ENCODE measurements at places on chromosomes 12 and 14. TPM values are rescaled to one million over a fixed set of nuclear protein-coding genes. Genes with fewer than 3 reads are reported as not detected.

- H3K27ac ChIP-seq, result no peak overlapping the region
- DNase-seq, result no peak
- no peaks in the 10 kb centered on the region for H3K27me3 ChIP-seq
Observed at GRCh38 chr12:77300811-77301210, 235.4 kb upstream of the E2F7 start.

DNA sequence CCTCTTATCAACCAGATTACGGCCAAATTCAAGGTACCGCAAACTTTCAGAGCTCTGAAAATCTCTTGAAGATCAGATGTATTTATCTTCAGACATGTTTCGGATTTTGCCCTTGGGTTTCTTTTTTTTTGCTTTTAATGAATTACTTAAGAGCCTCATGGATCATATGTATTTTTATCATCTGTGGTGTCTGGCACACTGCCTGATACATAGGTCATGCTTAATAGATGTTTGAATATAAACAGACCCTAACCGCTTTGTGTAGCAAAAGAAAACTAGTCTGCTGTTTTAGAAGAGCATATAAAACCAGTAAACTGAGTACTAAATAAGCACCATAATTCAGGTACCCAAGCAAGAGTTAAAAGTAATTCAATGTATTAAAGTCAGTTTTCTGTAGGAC is 20.1 kb upstream of the TBK1 start:
- no peaks in the 10 kb centered on the region for H3K27me3 ChIP-seq
- no peaks in the 10 kb centered on the region for H3K4me1 ChIP-seq
- no peak overlapping the region for H3K4me3 ChIP-seq

GRCh38 chr12:1995205-1995896 is 8.9 kb downstream of the DCP1B start:
- H3K27ac ChIP-seq, result no peak overlapping the region
- no peak for DNase-seq
- H3K4me3 ChIP-seq, result no peak overlapping the region
- H3K4me1 ChIP-seq, result no peaks in the 10 kb centered on the region
- H3K36me3 ChIP-seq, result peaks cover 35% of the 10 kb centered on the region

- H3K27me3 ChIP-seq, result no peaks in the 10 kb centered on the region
- no peak overlapping the region for H3K27ac ChIP-seq
- H3K4me3 ChIP-seq, result no peak overlapping the region
Observed at GRCh38 chr14:69852531-69853321, 26.5 kb upstream of the SMOC1 start.

DNA sequence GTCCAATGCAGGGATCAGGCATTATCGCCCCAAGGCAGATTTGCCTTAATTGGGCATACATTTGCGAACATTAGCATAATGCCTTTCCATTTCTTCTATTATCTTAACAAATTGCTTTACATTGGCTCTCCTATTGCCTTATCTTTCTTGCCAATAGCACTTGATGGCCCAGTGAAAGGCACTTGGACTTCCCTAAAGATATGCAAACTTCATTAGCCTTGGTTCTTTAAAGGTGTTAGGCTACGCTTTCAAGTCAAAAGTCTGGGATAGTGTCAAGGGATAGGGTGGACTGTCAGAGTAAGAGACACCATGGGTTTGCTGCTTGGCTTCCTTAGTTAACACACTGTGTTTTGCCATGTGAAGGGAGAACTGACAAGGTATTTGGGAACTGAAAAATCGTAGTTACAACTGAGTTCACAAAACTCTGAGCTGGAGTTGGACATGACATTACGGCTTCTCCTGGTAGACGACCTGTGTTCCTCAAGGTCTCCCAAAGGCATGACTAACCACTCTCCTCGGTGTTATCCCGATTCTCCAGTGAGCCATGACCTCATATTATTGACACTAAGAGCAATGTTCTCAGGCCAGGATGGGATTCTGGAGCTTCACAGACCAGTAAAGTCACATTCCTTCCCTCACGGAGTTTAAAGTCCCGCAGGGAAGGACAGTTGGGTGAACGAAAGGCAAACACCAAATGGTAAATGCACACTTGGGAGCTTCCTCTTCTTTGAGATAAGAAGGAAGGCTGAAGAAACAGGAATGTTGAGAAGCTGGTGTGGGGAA is 65.2 kb downstream of the TBC1D30 start:
- no peak overlapping the region for H3K4me3 ChIP-seq
- no peaks in the 10 kb centered on the region for H3K27me3 ChIP-seq
- no peak for DNase-seq

DNA sequence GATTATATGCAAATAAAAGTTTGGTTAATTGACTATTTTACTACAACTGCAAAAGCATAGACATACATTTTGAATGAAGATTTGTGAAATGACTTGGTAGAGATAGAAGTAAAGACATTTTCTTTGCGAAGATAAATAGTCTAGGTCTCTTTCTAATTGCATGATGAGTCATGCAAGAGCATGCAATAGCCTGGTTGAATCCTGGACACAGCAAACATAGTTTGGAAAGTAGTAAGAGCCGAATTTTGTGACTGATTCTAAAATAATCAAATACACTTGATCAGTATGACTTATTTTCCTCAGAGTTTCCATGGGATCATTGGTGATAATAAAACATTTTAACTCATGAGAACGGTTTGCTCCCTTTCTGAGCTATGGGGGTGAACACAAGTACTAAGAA is 27.7 kb upstream of the CAND1 start:
- no peaks in the 10 kb centered on the region for H3K27me3 ChIP-seq
- no peak overlapping the region for H3K27ac ChIP-seq
- H3K4me3 ChIP-seq, result no peak overlapping the region
- no peaks in the 10 kb centered on the region for H3K36me3 ChIP-seq

GRCh38 chr14:28771168-28771567 is 4.6 kb downstream of the FOXG1 start:
- H3K36me3 ChIP-seq, result no peaks in the 10 kb centered on the region
- H3K27me3 ChIP-seq, result peaks cover 92% of the 10 kb centered on the region
- no peak overlapping the region for H3K27ac ChIP-seq
- H3K4me1 ChIP-seq, result peaks cover 4% of the 10 kb centered on the region
- DNase-seq, result no peak

GRCh38 chr14:45526715-45527549 is 273.9 kb upstream of the MIS18BP1 start:
- H3K27me3 ChIP-seq, result no peaks in the 10 kb centered on the region
- no peaks in the 10 kb centered on the region for H3K4me1 ChIP-seq
- peak; percentile 51 for DNase-seq
- no peak overlapping the region for H3K27ac ChIP-seq

GRCh38 chr14:90775441-90775840 is 40.8 kb downstream of the TTC7B start:
- no peaks in the 10 kb centered on the region for H3K4me1 ChIP-seq
- H3K4me3 ChIP-seq, result no peak overlapping the region
- H3K27me3 ChIP-seq, result no peaks in the 10 kb centered on the region
- H3K36me3 ChIP-seq, result peaks cover 1% of the 10 kb centered on the region

DNA sequence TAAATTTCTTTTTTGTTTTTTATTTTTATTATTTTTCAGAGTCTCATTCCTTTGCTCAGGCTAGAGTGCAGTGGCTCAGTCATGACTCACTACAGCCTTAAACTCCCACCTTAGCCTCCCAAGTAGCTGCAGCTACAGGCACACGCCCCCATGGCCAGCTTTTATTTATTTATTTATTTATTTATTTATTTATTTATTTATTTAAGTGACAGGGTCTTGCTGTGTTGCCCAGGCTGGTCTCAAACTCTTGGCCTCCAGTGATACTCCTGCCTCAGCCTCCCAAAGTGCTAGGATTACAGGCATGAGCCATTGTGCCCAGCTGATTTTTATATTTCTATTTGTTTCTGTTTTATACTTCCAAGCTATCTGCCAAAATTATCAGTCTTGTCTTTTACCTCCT is 89.2 kb upstream of the EVL start:
- no peak for DNase-seq
- H3K4me3 ChIP-seq, result no peak overlapping the region
- H3K27ac ChIP-seq, result no peak overlapping the region
- no peaks in the 10 kb centered on the region for H3K4me1 ChIP-seq
- no peaks in the 10 kb centered on the region for H3K36me3 ChIP-seq

- no peaks in the 10 kb centered on the region for H3K36me3 ChIP-seq
- H3K4me3 ChIP-seq, result no peak overlapping the region
- H3K27me3 ChIP-seq, result no peaks in the 10 kb centered on the region
- H3K27ac ChIP-seq, result no peak overlapping the region
- DNase-seq, result no peak
Observed at GRCh38 chr12:104701756-104702155, 245.0 kb downstream of the CHST11 start.

DNA sequence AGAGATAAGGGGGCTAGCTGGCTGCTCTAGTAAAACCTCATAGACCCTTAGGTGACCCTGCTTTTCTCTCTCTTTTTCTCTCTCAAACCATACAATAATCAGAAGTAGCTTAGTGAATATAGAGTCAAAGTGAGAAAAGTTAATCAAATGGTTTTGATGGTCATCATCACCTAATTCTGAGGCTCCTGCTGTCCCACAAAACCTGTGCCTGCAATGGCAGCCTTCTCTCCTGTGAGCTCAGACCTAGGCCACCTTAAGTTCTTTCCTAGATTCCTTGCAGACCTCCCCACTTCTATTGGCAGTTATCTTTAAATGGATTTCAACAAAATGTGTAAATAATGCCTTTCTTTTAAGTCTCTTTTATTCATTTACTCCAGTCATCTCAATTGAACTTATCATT is 1.5 kb upstream of the RPAP3 start:
- H3K27ac ChIP-seq, result no peak overlapping the region
- H3K27me3 ChIP-seq, result no peaks in the 10 kb centered on the region
- H3K4me1 ChIP-seq, result peaks cover 35% of the 10 kb centered on the region
- no peak for DNase-seq
- no peaks in the 10 kb centered on the region for H3K36me3 ChIP-seq
- H3K4me3 ChIP-seq, result no peak overlapping the region

- peaks cover 13% of the 10 kb centered on the region for H3K4me1 ChIP-seq
- no peaks in the 10 kb centered on the region for H3K27me3 ChIP-seq
- peak overlapping the region; percentile 60 for H3K27ac ChIP-seq
- H3K4me3 ChIP-seq, result no peak overlapping the region
- no peaks in the 10 kb centered on the region for H3K36me3 ChIP-seq
Observed at GRCh38 chr14:53368711-53369201, 215.6 kb upstream of the DDHD1 start.

GRCh38 chr12:122137229-122137628 is 36.8 kb downstream of the IL31 start:
- H3K27ac ChIP-seq, result no peak overlapping the region
- no peak for DNase-seq
- no peak overlapping the region for H3K4me3 ChIP-seq
- no peaks in the 10 kb centered on the region for H3K27me3 ChIP-seq
- H3K36me3 ChIP-seq, result peaks cover 82% of the 10 kb centered on the region
- H3K4me1 ChIP-seq, result no peaks in the 10 kb centered on the region

GRCh38 chr12:121947981-121948380 is 29.6 kb downstream of the CFAP251 start:
- DNase-seq, result no peak
- no peaks in the 10 kb centered on the region for H3K27me3 ChIP-seq
- H3K4me1 ChIP-seq, result no peaks in the 10 kb centered on the region
- no peak overlapping the region for H3K4me3 ChIP-seq
- no peak overlapping the region for H3K27ac ChIP-seq

- H3K27me3 ChIP-seq, result peaks cover 10% of the 10 kb centered on the region
- no peak overlapping the region for H3K4me3 ChIP-seq
- H3K4me1 ChIP-seq, result peaks cover 13% of the 10 kb centered on the region
- no peak for DNase-seq
- no peaks in the 10 kb centered on the region for H3K36me3 ChIP-seq
- no peak overlapping the region for H3K27ac ChIP-seq
Observed at GRCh38 chr14:55412676-55413075, 1.0 kb upstream of the ATG14 start.

GRCh38 chr12:67116134-67116533 is 153.0 kb upstream of the CAND1 start:
- no peaks in the 10 kb centered on the region for H3K36me3 ChIP-seq
- H3K4me3 ChIP-seq, result no peak overlapping the region
- H3K4me1 ChIP-seq, result no peaks in the 10 kb centered on the region

DNA sequence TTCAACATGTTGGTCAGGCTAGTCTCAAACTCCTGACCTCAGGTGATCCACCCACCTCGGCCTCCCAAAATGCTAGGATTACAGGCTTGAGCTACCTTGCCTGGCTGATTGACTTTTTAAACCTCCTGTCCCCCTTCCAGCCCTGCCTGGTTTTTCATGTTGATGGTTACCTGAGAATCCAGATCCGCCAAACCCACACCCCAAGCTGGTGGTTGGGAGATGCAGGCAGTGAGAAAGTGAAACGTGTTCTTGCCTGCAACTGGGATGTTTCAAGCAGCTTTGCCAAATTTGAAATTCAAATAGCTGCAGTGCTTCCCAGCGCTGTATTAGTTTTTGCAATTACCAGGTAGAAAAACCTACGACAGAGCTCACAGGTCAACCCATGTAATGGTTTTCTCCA is 238.3 kb upstream of the PWP1 start:
- no peak overlapping the region for H3K27ac ChIP-seq
- H3K27me3 ChIP-seq, result no peaks in the 10 kb centered on the region
- no peak for DNase-seq
- H3K36me3 ChIP-seq, result no peaks in the 10 kb centered on the region
- H3K4me1 ChIP-seq, result no peaks in the 10 kb centered on the region

GRCh38 chr12:3137268-3137781 is 60.1 kb downstream of the TSPAN9 start:
- peak overlapping the region; percentile 11 for H3K27ac ChIP-seq
- no peak overlapping the region for H3K4me3 ChIP-seq
- no peaks in the 10 kb centered on the region for H3K27me3 ChIP-seq
- no peaks in the 10 kb centered on the region for H3K36me3 ChIP-seq
- no peak for DNase-seq

- peaks cover 9% of the 10 kb centered on the region for H3K27me3 ChIP-seq
- H3K4me1 ChIP-seq, result no peaks in the 10 kb centered on the region
- H3K4me3 ChIP-seq, result no peak overlapping the region
- no peak for DNase-seq
- H3K27ac ChIP-seq, result no peak overlapping the region
- no peaks in the 10 kb centered on the region for H3K36me3 ChIP-seq
Observed at GRCh38 chr14:106530031-106530422, 1003.6 kb downstream of the TMEM121 start.

DNA sequence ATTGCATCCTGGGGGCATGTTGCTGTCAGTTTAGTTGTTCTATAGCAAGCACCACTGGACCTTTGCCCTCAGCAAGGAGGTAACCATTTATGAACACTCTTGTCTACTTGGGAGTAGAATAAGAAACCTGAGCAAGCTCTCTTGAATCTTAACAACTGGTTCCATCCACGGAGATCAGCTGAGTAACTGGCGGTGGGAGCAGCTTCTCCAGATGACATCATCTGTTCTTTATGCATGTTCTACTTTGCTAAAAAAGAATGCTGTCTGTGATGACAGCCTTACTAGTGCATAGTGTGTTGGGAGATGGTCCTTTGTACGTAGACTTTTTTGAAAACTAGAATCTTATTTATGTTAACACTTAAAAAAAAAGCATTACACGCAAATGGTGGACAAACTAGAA is 17.7 kb downstream of the SLC4A8 start:
- DNase-seq, result no peak
- no peaks in the 10 kb centered on the region for H3K4me1 ChIP-seq
- no peaks in the 10 kb centered on the region for H3K36me3 ChIP-seq
- no peak overlapping the region for H3K4me3 ChIP-seq
- no peaks in the 10 kb centered on the region for H3K27me3 ChIP-seq

TAS2R8 gene
- not detected for total RNA-seq

RPGRIP1 gene
- total RNA-seq, result 1.7 TPM

SLC7A8 gene
- total RNA-seq, result 49.8 TPM

APPL2 gene
- total RNA-seq, result 30.9 TPM

HOXC4 gene
- 0.61 TPM for total RNA-seq

PTGER2 gene
- 5.3 TPM for total RNA-seq

WSB2 gene
- total RNA-seq, result 89.1 TPM

FGD4 gene
- total RNA-seq, result 65.5 TPM

FIGNL2 gene
- total RNA-seq, result 1.5 TPM

GPR162 gene
- 17.1 TPM for total RNA-seq
